ENCODE measurements at places on chromosomes 11 and 22.

DNA sequence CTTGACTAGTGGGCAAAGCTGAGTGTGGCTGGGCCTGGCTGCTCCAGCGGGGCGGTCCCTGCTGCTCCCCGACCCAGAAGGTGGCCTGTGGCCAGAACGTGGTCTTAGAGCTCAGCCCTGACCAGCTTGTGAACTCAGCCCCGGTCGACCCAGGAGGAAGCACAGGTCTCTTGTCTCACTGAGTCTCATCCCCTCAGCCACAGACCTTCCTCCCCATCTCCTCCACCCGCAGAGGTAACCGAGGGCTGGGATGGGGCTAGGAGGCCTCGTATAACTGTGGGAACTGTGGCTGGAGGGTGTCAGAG is 546.2 kb upstream of the B3GAT1 start:
- DNase-seq = no peak

GRCh38 chr11:86668929-86669328 is 3.5 kb downstream of the ME3 start:
- DNase-seq = no peak

DNA sequence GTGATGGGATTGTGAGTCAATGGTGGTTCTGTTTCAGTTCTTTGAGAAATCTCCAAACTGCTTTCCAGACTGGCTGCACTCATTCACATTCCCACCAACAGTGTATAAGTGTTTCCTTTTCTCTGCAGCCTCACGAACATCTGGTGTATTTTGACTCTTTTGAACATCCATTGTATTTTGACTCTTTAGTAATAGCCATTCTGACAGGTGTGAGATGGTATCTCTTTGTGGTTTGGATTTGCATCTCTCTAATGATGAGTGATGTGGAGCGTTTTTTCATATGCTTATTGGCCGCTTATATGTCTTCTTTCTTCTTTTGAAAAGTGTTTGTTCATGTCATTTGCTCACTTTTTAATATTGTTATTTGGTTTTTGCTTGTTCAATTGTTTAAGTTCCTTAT is 19.4 kb downstream of the NELL1 start:
- DNase-seq = no peak

DNA sequence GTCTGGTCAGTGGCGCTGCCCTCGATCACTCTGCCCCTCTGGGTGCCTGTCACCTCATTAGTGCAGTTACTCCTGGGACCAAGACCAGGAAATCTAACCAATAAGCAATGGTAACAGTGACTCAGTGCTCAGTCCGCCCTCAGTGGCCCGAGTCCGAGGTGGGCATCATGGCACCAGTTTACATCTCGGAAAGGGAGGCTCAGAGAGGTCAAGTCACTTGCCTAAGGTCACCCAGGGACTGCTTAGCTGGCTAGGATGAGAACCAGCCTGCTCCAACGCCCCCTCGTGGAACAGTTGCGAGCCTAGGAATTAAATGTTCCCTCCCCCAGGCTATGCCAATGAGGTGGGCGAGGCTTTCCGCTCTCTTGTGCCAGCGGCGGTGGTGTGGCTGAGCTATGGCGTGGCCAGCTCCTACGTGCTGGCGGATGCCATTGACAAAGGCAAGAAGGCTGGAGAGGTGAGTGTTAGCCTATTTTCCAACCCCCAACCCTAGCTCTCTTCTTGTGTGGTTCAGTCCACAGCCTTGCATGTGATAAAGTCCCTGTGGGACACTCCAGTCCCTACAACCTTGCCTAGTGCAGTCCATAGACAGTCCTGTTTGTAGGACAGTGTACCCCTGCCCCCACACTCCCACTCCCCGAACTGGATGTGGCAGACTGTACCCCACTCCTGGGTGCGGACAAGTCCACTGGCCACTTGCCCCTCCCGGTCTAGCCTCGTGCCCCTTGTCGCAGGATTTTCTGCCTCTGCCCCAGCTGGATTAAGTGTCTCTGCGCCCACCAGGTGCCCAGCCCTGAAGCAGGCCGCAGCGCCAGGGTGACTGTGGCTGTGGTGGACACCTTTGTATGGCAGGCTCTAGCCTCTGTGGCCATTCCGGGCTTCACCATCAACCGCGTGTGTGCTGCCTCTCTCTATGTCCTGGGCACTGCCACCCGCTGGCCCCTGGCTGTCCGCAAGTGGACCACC is 1.1 kb downstream of the MTFP1 start:
- DNase-seq = peak; percentile 73

GRCh38 chr11:115279813-115280761 is 224.1 kb downstream of the CADM1 start:
- DNase-seq = peak; percentile 75

DNA sequence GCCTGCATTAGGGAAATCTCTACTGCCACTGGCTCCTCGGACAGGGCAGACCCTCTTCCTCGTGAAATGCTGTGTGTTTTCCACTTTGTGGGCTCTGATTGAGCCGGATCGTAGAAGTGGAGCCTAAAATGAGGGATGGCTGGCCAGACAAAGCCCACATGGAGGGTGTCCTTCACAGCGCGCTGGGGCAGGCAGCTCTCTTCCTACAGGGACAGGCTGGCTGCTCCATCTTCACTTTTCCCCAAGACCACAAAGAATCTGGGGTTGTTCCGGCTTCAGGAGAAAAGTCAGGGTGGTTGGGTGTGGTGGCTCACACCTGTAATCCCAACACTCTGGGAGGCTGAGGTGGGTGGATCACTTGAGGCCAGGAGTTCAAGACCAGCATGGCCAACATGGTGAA is 94.9 kb downstream of the MORC2 start:
- no peak for DNase-seq

GRCh38 chr11:101296896-101297295 is 167.3 kb upstream of the PGR start:
- DNase-seq = no peak

GRCh38 chr11:97525273-97525672 is 1135.5 kb downstream of the JRKL start:
- no peak for DNase-seq

GRCh38 chr11:110755941-110756340 is 43.7 kb upstream of the ARHGAP20 start:
- no peak for DNase-seq

DNA sequence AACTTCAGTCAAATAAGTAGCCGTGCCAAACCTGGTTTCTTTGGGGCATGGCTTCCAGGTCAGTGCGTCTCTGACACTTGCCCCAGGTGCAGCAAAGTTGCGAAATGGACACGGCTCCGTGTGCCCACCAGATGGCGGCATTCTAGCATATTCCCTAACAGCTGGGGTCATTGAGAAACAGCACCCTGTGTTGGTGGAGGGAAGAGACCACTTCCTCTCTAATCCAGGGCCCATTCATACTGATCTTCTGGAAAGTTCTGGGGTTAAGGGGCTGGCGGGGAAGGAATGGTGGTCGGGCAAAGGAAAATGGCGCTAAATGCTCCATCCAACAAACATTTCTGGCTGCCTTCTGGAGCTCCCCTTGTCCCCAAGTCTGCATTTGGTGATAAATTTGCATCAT is 141.2 kb upstream of the TIMP3 start:
- peak; percentile 70 for DNase-seq

Measured in fibroblast of skin of right biceps (primary cell).